Posterior cingulate gyrus (tissue), 11 donors: ENCODE measurements at places on chromosomes 2 and 18.

DNA sequence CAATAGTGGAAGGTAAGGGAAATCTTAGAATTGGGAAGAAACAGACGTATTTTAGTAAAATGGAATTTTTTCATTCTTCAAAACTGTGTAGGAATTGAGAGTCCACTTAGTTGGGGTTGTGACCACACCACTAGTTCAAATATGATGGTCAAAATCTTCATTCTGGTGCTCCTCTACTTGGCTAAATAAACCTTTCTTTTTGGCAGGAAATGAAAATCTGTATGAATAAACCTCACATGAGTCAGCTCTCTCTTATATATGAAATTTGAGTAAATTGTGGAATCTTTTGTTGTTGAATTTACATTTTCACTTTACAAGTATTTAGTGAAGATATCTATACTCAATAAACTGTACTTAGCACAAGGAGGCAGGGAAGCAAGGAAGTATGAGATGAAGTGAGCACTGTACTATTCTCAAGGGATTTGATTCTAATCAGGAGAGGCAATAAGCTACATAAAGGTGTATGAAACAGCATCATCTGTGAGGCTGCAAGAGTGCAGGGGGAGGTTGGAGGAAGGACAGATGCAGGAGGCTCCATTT is 20.5 kb downstream of the IL18R1 start:
- no peak for DNase-seq

- peak; percentile 21 for DNase-seq
Observed at GRCh38 chr2:86017901-86018896, 87.5 kb downstream of the POLR1A start.

DNA sequence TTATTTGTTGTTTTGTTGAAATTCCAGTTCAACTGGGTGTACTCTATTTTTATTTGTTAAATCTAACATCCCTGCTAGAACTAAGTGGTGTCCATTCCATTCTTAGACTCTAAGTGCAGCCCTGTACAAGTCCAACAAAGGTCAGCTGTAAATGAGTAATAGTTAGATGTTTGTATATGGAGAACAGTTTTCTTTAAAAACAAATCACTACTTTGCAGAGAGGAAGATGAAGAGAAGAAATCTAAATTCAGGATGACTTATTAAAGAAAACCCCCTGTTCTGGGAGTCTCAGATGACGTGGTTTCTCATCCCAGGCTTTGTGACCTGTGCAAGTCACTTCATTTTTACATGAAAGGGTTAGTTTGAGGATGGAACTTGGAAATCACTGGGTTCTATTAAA is 57.9 kb downstream of the GALNT14 start:
- no peak for DNase-seq

DNA sequence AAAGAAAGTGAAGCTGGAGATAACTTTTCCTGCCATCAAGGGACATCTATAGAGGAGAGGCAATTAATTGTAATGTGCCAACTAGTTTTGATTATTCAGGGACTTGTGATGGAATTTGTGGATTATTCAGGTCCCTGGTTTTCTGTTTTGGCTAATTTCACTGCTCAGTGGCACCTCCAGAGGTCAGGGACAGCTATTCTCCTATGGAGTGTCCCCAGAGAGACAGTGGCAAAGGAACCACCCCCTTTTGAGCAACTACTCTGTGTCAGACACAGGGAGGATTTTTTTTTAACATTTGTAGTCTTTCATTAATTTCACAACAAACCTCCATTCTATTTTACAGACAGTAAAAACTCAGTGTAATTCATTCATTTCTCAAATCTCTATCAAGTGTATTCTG is 206.0 kb upstream of the SPRED2 start:
- DNase-seq: no peak

DNA sequence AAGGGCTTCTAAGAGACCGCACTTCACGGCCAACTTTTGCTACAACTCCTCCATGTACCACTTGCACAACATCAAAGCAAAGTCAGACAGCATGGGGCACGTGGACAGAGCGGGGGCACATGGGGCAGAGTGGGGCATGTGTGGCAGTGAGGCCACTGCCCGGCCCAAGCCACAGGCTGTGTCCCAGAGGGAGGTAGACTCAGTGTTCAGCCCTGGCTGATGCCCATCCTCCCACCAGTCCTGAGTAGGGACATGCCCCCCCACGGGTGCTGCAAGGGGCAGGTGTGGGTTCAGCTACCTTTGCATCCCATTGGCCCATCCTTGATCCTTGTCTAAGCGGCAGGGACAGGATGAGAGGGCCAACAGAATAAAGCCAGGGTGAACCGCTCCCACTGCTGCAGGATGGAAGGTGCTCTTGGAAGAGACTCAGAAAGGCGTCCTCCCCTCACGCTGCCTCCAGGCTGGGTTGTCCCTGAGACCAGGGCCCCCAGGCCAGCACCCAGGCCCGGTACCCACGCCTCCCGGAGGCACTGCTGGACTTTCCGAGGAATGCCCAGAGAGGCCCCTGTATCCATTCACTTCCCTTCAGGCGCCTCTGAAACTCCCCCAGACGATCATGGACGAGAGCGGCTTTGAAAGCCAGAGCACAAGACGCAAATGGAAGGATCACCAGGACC is 218.2 kb downstream of the NDUFA10 start:
- DNase-seq: no peak

DNA sequence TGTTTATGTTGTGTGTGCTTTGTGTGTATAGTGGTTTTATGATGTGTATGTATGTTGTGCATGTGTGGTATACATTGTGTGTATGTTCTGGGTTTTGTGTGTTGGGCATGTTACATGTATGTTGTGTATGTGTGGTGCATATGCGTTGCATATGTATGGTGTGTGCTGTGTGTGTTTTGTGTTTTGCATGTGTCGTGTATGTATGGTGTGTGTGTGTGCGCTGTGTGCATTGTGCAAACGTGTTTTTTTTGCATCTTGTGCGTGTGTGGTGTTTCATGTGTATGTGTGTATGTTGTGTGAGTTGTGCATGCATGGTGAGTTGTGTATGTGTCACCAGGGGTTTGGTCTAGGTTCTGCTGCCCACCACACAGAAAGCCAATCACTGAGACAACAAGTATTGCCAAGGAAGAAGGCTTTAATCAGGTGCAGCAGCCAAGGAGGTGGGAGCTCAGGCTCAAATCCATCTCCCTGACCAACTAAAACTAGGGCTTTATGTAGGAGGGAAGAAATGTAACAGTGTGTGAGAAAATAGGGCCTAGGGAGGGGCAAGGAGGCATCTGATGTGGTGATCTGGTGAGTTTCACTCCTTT is 115.7 kb downstream of the FAM168B start:
- DNase-seq: no peak

DNA sequence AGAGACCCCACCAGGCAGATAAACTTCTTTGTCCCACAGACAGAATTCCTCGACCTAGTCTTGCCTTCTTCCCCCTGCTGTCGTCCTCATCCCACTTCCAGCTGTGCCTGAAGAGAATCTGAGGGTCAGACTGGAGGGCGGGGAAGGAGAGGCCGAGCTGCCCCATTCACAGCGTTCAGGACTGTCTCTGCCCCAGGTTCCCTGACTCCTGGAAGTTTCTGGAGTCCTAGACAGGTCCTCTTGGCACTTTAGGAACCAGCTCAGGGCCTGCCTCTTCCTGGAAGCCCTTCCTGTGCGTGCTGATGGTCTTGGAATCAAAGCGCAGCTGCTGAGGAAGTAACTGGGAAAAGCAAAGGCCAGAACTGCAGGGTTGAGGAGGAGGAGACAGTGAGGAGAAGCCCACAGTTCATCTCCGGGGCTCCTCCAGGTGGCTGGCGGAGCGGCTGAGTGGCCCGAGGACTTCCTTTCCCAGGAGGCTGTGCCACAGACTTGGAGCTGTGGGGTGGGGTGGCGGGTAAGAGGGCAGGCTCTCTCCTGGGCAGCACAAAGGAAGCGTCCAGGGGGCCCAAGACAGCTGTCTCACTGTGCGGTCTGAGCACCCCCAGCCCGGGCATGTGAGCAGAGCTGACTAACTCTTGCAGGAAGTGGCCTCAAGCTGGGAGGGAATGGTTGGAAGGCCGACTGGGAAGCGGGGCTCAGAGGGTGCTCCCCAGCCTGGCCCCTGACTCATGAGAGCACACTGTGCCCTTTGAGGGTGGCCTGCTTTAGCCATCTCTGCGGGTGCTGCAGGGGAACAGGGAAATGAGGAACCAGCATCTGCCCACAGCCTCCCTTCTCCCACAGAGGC is 39.5 kb downstream of the SDC1 start:
- DNase-seq: no peak

DNA sequence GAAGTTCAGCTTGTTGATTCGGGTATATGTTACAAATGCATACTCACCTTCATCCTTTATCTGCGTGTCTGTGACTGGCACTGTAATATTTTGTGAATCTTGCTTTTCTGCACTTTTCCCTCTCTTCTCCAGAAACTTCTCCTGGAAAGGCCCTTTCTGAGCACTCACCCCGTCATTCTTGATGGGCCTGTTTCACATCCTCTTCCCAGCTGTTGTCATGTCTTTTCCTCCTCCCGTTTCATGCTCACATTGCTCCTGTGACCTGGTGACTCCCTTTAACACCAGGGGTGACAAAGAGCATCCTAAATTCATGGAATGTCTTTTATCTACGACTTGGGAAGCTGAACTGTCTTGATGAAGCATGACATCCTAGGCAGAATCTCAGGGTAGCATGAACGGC is 65.8 kb downstream of the CD8B2 start:
- DNase-seq: no peak

DNA sequence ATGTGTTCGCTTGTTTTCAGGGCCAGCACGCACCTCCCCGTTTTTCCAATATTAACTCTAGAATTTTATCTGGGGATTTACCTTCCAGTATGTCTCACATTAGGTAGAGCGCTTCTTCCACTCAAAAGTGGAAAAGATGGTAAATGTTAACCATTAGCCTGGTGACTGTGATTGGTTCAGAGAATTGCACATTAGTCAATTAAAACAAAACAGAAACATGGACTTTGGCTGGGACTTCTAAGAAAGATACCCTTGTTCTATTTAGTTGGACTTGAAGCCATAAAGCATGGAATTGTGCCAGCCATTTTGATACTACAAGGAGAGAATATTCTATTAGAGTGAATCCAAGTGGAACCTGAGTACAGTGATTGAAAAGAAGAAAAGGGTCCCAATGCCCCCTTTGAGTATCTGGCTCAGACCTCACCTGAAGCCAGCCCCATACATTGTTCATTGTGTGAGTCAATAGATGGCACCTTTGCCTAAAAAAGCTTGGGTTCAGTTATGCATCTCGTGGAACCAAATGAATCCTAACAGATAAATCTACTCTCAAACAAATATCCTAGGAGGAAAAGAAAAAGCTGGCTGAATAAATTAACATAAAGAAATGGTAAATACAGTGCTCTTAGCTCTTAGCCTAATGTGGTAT is 354.3 kb downstream of the IRS1 start:
- no peak for DNase-seq

DNA sequence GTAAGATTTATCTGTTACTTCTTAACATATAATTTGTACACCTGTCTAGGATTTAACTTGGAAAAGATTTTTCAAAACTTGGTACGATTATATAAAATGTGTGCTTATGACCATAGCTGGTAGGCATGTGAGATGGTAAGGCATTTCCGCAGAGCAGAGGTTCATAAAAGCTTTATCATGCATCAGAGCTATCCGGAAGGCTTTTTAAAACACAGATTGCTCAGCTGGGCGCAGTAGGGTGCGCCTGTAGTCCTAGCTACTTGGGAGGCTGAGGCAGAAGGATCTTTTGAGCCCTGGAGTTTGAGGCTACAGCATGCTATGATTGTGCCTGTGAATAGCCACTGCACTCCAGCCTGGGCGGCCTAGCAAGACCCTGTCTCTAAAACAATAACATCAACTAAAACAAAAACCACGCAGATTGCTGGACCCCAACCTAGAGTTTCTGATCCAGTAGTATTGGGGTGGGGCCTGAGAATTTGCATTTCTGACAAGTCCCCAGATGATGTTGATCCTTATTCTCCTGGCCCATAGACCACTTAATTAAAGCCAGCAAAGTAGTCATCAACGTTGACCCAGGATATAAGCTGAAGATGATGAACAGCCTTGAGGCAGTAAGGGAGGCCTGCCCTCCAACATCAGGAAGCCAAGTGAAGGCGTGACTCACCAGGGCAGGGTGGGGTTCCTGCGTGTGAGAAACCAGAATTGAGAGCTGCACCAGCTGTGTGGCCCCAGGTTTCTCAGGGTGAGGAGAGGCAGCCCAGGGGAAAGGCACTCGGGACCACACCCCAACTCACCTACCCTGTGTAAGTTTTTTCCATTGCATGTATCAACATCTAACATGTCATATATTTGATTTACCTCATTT is 21.6 kb upstream of the SLC20A1 start:
- DNase-seq: no peak

DNA sequence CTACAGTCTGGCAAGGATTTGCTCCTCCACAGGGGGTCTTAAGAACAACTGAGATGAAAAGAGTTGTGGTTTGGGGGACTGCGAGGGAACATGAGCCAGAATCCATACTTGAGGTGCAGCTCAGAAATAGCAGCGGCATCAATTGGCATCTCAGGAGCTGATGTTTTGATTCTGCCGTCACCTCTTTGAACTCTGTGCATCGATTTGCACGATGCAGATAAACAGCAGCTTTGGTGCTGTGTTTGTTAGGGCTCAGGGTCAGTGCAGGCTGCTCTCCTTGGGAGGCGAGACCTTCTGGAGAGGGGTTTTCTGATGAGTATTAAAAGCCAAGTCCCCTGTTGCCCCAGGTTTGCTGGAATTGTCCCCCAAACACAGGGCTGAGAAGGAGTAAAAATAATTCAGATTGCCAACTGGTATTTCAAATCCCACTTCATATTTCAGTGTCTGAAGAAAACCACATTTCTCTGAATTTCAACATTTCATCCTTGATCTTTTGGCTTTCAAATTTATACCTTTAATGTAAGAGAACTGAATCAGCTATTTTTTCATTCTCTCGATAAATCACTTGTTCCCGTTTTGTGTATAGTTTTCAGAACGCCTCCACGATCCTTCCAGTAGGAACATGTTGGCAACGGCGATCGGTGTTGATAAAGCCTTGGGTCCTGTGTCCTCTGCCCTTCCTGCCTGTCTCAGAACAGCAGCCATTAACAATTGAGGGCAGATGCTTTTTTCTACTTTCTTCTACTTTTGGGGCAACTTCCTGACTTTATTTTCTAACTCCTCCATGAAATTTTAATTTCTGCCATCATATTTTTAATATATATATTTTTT is 65.0 kb downstream of the RAB31 start:
- DNase-seq: no peak

DNA sequence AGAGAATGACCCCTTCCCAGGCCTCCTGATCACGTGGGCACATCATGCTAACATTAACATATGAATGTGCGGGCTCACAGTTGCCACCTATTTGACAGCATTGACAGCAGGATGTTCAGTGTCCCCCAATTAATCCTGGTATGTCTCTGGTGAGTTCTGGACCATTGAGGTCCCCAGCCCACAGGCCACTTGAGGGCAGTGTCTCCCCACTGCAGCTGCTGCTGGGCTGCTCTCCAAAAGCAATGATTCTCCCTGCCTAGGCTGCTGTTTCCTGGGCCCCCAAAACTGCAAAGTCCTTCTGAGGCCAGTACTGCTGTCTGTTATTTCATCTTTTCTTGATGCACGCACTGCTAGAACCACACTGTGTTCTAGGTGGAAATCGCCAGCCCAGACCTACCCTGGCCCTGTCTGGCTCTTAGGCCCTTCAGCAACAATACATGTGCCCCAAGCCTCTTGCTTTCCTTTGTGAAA is 52.7 kb upstream of the MAPK4 start:
- no peak for DNase-seq

GRCh38 chr2:237405006-237405559 is 8.9 kb downstream of the COL6A3 start:
- DNase-seq: no peak
